ENCODE measurements at places on chromosomes 1 and 21. TPM values are rescaled to one million over a fixed set of nuclear protein-coding genes. Genes with fewer than 3 reads are reported as not detected.

- no peaks in the 10 kb centered on the region for H3K36me3 ChIP-seq
- H3K27ac ChIP-seq: no peak overlapping the region
Measured at GRCh38 chr1:61612602-61613001, 112.3 kb downstream of the TM2D1 start.

GRCh38 chr1:111516005-111516535 lies 12.6 kb upstream of the ADORA3 start:
- DNase-seq: peak; percentile 47
- H3K4me3 ChIP-seq: peak overlapping the region; percentile 29
- H3K27me3 ChIP-seq: no peaks in the 10 kb centered on the region
- peaks cover 19% of the 10 kb centered on the region for H3K4me1 ChIP-seq
- peak overlapping the region; percentile 90 for H3K27ac ChIP-seq

GRCh38 chr1:225825607-225826007 lies 15.7 kb downstream of the EPHX1 start:
- no peaks in the 10 kb centered on the region for H3K27me3 ChIP-seq
- H3K4me3 ChIP-seq: no peak overlapping the region
- no peak for DNase-seq
- H3K36me3 ChIP-seq: peaks cover 46% of the 10 kb centered on the region

TMEM269 gene
- not detected for total RNA-seq

DNA sequence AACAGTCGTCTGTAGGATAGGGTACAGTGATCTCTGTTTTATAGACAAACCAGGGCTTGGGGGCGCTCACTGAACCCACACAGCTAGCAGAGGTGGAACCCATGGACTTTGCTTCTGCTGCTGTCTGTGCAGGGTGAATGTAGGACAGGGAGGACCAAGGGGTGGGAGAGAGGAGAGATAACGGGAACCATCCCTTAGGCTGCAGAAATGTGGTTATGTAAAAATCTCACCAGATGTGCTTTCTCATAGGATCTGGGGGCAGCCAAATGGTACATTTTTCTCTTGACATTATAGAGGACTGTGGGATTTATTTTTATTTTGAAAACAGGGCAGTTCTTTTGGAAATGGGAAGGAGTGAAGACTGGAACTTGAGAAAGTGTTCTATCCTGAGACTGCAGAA lies 8.7 kb downstream of the NFASC start:
- no peak for DNase-seq
- no peaks in the 10 kb centered on the region for H3K36me3 ChIP-seq

RAVER2 gene
- total RNA-seq: 20.0 TPM

All from heart right ventricle (tissue), 16 donors.